Glutamatergic neuron (in vitro differentiated cells): ENCODE measurements at places on chromosomes 13 and 19. TPM values are rescaled to one million over a fixed set of nuclear protein-coding genes. Genes with fewer than 3 reads are reported as not detected.

The RYR1 gene
- total RNA-seq: 117 TPM

The ADM5 gene
- 3.2 TPM for total RNA-seq

The GRIK5 gene
- total RNA-seq: 79.1 TPM

The ZNF177 gene
- total RNA-seq: 6.7 TPM

GRCh38 chr13:31261241-31261640, 61.5 kb downstream of the B3GLCT start:
- DNase-seq: no peak

The SCEL gene
- not detected for total RNA-seq

The ACP7 gene
- not detected for total RNA-seq

- DNase-seq: no peak
These were observed 1.6 kb downstream of the LSM7 start for GRCh38 chr19:2326699-2327360.

The NLRP9 gene
- not detected for total RNA-seq

DNA sequence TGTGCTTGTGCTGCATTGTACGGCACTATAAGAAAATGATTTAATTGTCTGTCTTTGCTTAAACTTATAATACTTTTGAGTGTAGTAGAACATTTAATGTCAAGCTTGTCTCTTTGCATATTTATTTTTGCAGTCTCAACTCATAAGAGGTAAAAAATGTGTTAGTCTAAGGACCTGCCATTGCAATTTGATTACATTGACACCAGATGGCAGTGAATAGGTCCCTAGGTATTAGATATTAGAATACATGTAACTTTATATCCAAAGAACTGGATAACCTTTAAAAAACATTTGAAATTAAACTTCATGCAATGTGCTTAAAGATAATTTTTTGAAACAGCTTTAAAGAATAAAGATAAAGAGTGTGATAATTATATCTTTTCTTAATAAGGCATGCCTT, 1421.3 kb downstream of the OLFM4 start:
- DNase-seq: no peak

DNA sequence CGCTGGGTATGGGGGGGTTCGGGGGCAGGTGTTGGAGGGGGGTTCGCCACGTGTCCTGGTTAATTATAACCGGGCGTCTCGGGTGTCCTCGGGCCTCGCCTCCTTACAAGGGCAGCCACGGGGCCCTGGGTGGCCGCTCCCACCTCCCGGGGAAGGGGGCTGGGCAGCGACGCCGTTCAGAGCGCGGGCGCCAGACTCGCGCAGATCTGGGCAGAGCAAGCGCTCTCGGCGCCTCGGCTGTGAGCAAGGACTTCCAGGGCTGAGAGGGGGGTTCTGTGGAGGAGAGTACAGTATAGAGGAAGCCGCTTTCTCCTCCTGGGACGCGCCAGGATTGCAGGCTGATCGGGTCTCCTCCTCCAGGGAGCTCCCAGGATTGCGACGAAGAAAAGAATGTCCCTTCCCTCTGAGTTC, 1.0 kb upstream of the CKM start:
- no peak for DNase-seq

- DNase-seq: no peak
These were observed 10.6 kb downstream of the RPS9 start for GRCh38 chr19:54211235-54211634.

The PGLYRP2 gene
- not detected for total RNA-seq

DNA sequence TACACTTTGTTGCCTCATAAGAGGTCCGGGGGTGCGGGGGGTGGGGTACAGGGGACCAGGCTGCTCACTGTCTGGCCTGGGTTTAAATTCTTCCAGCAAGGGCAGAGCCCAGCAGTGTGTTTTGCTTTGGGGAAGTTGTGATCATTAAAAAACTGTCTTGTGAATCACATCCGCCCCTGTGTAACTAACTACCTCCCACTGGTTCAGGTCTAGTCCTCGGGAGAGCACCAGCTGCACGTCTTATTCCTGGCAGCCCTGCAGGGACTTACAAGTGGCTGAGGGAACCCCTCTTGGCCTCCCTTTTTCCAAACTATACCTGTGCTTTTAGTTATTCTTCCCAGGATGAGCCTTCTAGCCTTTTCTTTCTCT, 127.5 kb downstream of the SIPA1L3 start:
- no peak for DNase-seq

DNA sequence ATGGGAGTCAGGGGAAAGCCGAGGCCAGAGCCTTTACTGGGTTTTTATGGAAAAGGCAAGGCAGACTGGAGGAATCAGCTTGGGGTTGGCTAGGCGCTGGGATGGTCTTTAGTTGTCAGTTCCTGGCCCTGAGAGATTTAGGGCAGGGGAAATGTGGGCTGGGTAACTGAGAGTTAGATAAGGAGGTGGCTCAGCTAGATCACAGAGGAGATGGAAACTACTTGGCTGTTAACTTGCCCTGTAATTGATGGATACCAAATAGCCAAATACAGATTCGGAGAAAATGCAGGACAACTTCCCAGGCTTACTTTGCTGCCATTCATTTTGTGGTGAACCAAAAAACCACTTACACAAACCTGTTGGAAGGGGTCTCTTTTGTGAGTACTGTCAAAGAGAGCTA, 54.0 kb downstream of the LRCH1 start:
- DNase-seq: no peak

The FSD1 gene
- 156 TPM for total RNA-seq

DNA sequence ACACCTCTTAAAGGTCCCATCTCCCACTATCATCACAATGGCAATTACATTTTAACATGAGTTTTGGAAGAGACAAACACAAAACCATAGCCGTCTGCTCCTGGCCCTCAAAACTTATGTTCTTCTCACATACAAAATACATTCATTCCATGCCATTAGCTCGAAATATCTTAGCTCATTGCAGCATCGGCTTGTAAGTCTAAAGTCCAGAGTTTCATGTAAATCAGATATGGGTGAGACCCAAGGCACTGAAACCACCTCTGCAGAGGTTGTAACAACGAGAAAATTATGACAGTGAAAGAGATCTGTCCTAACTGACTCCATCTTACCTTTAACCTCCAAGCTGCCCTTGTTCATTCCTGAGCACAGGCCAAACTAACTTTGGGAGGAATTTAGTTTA, 635.0 kb upstream of the SPRY2 start:
- no peak for DNase-seq

DNA sequence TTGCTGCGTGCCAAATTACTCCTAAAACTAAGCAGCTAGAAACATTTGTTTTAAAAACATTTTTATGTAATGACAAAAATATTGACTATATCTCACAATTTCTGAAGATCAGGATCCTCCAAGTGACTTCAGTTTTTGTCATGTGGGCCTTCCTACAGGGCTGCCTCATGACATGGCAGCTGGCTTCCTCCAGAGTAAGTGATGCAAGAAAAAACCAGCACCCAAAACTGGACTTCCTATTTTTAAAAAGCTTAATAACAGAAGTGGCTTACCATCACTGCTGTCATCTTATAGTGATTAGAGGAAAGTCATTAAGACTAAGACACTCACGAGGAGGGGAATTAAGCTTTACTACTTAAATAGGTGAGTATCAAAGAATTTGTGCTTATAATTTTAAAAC, 681.7 kb downstream of the PCDH17 start:
- DNase-seq: no peak

DNA sequence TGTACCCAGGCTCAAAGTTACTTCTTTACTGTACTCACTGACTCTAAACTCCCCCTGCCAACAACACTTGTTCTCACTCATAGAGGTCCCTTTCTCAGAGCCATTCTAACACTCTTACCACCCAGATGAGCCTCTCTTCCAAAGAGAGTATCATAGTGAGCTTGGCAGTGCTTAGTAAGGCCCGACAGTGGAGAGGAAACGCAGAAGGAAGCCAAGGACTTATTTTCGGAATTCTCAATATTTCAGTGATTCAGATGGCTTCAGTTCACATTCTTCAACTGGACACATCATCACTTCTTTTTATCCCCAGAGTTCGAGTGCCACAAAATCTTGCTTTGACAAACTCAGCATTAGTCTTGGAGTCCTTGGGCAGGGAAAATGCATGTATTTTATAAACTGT, 285.9 kb downstream of the DNAJC15 start:
- DNase-seq: no peak

DNA sequence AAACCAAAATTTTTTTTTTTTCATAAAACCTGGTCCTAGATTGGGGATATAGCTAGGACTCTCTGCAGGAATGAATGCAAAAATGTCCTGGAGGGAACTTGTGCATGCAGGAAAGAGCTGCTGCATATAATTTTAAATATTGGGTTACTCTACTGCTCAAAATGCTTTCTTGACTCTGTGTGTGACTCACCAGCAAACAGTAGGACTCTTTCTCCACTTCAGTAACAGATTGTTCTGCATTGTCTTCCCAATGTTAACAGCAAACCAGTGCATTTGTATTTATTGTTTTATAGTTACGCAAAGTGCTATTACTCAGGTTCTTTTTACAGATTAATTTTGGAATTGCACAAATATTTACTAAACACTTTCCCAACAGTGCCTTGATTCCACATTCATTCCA, 163.7 kb upstream of the KL start:
- no peak for DNase-seq

The ZNF729 gene
- not detected for total RNA-seq

The FGF22 gene
- 1.5 TPM for total RNA-seq

DNA sequence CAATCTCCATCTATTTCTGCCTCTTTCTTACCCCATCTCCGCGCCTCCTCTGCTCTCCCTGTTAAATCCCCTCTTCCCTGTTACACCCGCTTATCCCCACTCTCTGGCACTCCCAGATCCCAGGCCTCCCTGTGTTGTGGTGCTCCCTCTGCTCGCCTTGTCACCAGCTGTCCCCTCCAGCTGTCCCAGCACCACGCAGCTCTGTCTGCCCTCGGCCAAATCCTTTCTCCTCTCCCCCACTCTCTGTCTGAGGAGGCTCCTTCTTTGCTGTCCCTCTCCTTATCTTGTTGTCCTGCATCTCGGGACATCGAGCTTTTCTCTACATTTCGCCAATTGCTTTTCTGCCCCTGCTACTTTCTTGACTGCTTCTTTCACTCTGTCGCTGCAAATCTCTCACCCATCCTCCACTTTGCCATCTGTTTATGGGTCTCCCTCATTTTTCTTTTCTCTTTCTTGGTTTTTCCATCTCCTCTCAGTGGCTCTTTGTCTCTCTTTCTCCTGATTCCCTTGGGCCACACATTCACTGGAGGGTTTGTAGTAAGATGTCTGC, 941 bp downstream of the ZNF160 start:
- peak; percentile 80 for DNase-seq

- no peak for DNase-seq
These were observed 7.2 kb downstream of the SIN3B start for GRCh38 chr19:16836115-16837034.

DNA sequence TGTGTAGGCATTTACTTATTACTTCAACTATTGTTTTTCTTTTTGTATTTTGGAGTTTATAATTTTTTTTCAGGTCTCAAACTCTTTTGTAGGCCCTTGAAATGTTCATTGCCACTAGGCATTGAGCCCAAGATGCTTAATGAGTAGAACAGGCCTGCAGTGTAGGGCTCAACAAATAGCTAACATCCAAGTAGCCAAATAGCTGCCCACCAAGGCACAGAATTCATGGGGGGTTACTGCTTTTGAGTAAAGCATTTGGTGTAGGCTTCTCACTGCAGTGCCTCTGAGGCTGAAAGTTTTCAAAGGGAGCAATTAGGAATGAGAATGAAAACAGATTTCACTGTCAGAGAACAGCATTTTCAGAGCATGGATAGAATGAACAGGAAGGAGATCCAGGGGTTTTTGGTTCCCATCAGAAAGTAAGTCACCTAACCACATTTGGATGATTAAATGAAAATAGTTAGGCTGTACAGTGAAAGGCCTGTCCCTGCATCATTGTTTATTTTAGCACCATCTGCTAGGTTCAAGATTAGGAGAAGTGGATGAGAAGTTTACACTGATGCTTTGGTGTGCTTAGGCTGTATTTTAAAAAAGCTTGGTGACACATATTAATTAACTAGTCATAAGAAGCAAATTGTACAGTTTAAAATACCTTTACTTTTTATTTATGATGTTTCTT, 61.0 kb downstream of the EDNRB start:
- DNase-seq: no peak

DNA sequence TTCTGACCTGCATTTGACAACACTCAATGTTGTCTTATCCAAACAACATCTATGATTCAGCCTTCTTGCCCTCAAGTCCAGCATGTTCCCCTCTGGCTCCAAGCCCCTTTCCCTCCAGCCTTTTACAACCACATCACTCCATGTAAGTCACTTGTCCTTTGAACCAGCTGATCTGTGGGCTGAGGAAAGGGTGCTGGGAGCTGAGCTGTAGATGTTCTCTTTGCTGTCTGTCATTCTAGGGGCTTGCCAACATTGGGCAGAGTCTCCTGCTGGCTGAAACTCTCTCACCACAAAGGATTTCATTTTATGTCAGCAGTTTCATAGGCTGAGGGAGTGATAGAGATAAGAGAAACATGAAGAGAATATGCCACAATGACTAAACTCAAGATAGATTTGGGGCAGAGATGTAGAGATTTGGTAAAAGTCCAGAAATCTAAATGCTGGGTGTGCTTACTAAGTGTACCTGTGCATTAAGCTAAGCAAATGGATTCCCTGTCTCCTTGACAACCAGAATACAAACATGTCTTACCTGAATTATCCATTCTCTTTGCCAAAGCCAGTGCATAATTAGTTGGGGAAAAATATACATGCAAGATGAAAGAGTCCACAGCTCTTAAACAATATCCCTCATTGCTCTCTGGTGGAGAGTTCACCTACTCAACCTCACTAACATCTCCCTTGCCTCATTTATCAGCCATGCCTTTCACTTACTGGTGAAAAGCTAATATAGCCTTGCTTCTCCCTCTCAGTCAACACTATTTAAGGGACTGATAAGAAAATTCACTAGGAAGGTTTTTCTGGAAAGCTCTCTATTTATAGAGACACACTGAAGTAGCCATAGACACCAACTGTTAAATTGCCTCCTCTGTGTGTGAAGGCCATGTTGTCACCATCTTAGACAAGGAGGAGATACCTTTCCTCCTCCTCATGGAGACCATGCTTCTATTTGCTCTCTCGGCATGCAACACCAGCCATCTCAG, 175.5 kb upstream of the SERP2 start:
- no peak for DNase-seq

GRCh38 chr13:99255271-99255670, 2.9 kb downstream of the GPR18 start:
- no peak for DNase-seq

The IFNL1 gene
- not detected for total RNA-seq

DNA sequence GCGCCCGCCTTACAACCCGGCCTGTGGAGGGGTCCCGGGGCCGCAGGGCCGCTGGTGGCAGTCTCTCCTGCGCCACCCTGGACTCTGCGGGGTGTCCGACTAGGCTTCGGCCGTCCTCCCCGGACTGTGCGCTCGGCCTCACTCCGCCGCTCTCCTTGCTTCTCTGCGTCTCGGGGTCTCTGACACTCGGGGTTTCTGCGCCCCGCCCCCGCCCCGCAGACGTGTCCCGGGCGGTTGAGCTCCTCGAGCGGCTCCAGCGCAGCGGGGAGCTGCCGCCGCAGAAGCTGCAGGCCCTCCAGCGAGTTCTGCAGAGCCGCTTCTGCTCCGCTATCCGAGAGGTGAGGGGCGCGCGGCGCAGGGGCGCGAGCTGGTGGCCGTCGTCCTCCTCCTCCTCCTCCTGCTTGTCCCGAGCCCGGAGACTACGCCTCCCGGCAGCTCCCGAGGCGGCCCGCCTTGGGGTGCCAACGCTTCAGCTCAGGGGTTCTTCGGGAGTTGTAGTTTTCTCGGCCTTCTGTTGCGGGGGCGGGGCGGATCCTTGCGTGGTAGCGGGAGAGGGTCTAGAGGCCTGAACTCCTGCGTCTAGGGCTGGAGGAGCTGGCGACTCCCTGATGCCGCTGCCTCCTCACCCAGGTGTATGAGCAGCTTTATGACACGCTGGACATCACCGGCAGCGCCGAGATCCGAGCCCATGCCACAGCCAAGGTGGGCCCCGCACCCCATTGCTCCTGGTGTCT, 627 bp downstream of the LIN7B start:
- peak; percentile 74 for DNase-seq

GRCh38 chr19:13309864-13310263, 159.7 kb downstream of the IER2 start:
- DNase-seq: no peak

The PSPN gene
- 2.3 TPM for total RNA-seq
